ENCODE measurements at places on chromosomes 11 and 22.
A peak's percentile ranks its signal among the peaks of the same experiment; 100 is the strongest.

DNA sequence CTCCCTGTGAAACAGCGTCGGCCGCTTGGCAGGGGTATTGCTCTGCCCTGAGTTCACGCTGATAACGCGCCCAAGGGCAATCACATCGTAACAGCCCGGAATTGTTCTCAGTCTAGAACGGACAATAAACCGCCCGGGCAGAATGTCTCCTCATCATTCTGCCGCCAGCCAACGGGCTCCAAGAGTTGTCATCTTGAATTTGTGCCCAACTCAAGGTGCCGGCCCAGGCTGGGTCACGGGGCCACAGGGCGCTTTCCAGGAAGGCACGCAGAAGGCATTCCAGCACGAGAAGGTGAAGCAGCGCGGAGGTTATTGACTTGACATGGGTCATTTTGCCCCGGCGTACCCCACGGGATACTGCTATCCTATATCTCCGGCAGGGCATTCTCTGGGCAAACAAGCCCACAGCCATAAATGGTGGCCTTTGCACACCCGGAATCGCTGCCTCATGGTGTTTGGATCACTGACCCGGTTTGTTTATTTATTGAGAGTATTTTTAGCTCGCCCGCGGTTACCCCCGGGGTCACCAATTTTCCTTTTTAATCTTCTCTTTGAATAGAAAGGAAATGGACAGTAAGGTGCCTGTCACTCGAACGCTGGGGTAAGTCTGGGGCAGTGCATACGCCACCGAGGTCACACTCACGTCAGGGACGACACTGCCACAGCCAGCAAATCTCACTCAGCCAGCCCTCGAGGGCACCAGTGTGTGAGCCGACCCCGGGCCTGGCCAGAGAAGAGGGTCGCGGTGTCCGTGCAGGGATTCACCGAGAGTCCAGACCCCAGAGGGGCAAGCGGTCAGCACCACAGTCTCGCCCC is 72.4 kb upstream of the FGF3 start:
- no peak for DNase-seq

- DNase-seq: no peak
These were observed 20.6 kb downstream of the CLMP start for GRCh38 chr11:123174196-123175183.

DNA sequence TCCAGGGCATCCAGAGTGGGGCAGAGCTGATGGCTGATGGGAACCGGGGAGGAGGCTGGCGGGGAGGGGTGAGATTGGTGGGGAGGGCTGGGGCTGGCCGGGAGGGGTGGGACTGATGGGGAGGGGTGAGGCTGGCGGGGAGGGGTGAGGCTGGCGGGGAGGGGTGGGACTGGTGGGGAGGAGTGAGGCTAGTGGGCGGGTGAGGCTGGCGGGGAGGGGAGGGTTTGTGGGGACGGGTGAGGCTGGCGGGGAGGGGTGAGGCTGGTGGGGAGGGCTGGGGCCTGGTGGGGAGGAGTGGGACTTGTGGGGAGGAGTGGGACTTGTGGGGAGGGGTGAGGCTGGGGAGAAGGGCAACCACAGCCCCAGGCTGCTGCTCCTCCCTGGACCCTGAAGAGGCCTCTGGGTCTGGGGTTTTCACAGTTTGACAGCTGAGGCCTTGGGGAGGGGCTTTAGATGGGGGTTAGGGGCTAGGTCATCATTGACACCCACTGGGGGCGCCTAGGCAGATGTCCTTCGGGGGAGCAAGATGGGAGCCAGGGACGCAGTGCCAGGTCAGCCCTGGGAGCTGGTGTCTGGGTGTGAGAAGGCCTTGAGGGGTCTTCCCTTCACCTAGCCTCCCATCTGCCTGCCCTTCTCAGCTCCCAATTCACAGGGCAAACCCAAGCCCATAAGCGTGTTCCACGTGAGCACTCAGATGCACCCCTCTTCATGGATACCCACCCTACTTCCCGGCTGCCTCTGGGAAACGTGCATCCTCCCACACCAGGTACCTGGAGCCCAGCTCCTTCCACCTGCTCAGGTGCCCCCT is 26.7 kb downstream of the PARVG start:
- no peak for DNase-seq

GRCh38 chr11:111148121-111148520 is 97.4 kb upstream of the POU2AF2 start:
- no peak for DNase-seq

DNA sequence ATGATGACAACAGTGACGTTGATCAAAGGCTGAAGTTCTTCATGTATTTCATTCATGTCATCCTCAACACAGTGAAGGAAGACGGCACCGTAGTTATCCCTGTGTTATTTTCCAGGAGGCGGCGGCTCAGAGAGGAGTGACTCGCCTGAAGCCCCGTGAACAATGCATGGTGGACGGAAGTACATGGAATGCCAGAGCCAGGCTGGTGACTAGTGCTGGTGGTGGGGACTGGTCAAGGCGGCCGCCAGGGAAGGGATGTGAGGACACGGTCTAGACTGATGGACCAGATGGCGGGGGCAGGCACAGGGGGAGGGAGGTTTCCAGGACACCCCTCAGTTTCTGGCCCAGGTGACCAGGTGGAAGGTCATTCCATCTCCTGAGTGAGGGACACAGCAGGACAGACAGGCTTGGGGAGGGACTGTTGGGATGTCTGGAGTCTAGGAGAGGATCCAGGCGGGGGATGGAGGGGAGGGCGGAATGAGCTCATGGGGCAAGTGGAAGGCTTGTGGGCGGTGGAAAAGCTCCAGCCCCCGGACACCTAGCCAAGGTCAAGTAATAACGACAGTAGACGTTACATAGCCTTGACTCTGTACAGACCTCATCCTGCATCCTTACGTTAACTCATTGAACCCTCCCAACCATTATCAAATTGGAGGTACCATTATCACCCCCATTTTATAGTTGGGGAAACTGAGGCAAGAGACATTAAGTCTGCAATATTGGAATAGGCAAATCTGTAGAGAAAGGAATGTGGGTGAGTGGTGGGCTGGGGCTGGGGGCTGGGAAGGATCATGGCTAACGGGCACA is 16.0 kb upstream of the PICK1 start:
- no peak for DNase-seq

- no peak for DNase-seq
These were observed 473.8 kb upstream of the API5 start for GRCh38 chr11:42837994-42838393.

- DNase-seq: no peak
These were observed at the start of gene SERPING1 for GRCh38 chr11:57597461-57597915. TSS of gene SERPING1 (plus strand) at chr11:57597685. CDS start at chr11:57598271, 586 bp downstream.

DNA sequence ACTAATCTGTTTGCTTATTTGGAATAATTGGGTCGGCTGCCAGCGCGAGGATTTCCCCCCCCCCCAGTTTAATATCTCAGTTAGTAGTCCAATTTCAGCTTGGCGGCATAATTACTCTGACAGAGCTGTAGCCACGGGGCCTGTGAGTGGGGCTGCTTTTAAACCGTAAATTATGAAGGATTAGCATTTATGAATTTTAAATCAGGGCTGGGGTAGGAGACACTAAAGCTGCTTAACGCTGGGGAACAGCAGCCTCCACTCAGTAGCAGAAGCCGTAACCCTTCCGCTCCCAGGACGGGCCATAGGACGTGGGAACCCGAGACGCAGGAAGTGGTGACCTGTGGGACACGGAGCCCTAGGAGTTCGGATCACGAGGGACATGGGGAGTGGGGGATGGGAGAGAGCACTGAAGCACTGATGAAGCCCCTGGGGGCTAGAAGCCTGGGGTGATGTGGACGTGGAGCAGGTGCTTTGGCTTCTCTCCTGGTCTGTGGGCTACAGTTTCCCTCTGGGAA is 66.2 kb upstream of the LMO1 start:
- DNase-seq: no peak

DNA sequence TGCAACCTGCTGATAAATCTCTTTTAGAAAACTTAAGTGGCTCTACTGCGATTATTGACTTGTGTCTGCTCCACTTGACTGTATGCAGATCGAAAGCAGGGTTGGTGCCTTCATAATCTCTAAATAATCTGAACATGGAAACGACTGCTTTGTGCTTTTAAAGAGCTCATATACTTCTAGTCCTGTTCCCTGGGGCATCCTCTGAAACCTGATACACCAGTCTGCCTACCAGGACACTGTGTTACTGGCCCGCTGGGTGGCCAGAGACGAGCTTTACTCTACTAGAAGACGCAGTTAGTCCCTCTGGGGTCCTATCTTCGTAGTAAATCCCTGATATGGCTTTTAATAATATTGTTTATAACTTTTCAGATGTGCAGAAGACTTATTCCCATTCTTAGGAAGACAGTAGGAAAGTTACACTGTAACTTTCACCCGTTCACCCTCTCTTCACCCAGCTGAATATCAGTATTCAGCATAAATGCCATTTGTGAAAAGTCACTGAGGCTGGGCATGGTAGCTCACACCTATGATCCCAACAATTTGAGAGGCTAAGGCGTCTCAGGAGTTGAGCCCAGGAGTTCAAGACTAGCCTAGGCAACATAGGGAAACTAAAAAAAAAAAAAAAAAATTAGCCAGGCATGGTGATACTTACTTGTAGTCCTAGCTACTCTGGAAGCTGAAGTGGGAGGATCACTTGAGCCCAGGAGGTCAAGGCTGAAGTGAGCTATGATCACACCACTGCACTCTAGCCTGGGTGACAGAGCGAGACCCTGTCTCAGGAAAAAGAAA is 9.0 kb upstream of the HTR3B start:
- DNase-seq: no peak

- no peak for DNase-seq
These were observed 14.1 kb downstream of the CXCR5 start for GRCh38 chr11:118897721-118898310.

DNA sequence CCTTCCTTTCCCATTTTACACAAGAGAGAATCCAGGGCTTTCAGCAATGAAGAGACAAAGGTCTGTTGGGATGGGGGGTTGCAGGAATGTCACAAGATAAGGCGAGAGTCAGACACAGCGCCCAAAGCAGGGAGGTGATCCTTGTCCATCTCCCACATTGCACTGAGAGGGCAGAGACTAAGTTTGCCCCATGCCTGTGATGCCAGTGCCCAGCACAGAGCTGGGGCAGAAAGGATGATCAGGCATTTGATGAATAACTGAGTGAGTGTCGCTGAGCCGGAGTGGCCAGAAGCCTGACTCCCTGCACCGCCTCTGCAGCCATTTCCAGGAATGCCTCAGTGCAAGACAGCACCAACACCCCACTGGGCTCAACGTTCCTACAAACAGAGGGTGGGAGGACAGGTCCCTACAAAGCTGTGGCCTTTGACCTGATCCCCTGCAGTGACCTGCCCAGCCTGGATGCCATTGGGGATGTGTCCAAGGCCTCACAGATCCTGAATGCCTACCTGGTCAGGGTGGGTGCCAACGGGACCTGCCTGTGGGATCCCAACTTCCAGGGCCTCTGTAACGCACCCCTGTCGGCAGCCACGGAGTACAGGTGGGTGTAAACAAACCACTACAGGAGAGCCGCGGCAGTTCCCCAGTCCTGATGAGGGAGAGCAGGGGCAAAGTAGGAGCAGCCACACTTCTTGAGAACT is 2.3 kb downstream of the UPK3A start:
- DNase-seq: no peak

DNA sequence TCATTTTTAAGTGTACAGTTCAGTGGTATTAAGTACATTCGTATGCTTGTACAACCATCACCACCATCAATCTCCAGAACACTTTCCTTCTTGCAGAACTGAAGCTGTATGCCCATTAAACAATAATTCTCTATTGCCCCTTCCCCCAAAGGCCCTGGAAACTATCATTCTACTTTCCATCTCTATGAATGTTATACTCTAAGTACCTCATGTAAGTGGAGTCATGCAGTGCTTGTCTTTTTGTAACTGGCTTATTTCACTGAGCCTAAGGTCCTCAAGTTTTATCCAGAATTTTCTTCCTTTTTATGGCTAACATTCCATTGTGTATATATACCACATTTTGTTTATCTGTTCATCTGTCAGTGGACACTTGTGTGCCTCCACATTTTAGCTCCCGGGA is 29.7 kb downstream of the MMP7 start:
- DNase-seq: no peak

DNA sequence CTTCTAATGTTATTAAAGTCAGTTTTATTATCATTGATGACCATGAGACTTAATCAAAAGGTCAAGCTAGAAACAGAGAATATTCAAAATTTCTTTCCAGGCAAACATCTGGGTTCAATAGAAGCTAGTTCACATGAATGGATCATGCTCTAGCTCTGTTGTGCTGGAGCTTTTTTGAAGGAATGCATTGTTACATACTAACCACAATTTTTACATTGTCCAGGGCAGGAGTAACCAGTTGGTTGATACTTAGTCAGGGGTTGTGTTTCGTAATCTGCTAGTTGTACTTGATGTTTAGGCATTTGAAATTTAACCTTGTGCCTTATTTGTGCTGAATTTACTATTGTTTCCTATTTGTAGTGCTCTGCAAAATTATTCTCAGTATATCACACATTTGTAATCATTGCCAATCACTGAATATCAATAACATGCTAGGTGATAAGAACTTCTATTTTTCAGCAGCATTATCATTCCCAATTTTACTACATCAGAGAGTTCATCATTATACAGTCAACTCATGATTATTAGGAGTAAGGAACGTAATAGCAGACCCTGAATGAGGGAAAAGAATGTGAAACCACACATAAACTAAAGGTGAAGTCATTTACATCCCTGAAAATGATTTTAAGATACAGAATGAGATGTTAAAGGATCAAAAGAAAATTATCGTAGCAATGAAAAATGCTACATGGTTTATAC is 23.2 kb downstream of the NF2 start:
- DNase-seq: no peak

- DNase-seq: peak; percentile 59
These were observed 43.8 kb upstream of the NECTIN1 start for GRCh38 chr11:119772641-119773415.

- DNase-seq: no peak
These were observed 1641.1 kb downstream of the FAM181B start for GRCh38 chr11:81092522-81092921.

GRCh38 chr11:95699631-95700470 is 89.7 kb downstream of the FAM76B start:
- no peak for DNase-seq

DNA sequence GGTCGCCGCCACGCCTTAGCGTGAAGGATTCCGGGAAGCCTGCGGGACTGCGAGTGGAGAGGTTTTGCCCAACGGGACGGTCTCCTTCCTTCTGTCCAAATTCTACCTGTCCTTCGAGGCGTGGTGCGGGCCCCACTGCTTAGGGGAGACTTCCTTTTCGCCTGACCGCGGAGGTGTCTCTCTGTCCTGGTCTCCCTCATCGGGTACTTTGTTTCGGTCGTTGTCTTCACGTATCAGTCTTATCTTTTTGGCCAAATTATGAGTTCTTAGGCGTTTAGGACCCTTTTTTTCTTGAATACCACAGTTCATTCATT is 388 bp downstream of the HINFP start:
- DNase-seq: no peak

DNA sequence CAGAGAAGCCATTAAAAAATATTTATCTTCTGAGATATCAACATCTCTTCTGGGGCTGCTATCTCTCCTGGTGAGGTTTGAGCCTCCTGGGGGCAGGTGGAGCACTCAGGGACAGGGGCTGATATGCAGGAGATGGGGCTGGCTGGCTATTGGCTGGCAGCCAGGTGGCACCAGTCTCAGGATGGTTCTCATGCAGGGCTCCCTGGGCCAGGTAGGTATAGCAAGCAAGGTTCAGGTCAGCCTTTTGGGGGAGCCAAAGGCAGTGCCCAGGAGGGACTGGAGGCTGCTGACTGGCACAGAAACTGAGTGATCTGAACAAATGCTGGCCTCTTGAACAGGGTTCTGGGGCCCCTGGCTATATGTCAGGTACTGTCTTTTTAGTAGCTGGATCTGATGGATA is 29.7 kb upstream of the EMSY start:
- no peak for DNase-seq

All from posterior cingulate gyrus (tissue), 11 donors.